ENCODE measurements at places on chromosomes 6 and 20.

DNA sequence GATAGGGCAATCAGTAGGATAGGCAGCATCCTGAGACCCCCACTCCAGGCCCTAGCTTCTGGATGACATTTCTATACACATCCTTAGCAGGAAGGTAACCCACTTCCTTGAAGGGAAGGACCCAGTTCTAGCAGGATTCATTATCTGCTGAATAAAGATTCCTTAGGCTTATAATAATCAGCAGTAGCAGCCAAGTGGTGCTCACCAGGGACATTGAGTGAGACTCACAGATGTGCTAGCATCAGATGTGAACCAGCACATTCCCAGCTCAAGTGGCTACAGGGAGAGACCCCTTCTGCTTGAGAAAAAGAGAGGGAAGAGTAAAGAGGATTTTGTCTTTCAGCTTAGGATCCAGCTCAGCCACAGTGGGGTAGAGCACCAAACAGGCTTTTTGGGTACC is 244.8 kb upstream of the UFL1 start:
- no peak for DNase-seq

DNA sequence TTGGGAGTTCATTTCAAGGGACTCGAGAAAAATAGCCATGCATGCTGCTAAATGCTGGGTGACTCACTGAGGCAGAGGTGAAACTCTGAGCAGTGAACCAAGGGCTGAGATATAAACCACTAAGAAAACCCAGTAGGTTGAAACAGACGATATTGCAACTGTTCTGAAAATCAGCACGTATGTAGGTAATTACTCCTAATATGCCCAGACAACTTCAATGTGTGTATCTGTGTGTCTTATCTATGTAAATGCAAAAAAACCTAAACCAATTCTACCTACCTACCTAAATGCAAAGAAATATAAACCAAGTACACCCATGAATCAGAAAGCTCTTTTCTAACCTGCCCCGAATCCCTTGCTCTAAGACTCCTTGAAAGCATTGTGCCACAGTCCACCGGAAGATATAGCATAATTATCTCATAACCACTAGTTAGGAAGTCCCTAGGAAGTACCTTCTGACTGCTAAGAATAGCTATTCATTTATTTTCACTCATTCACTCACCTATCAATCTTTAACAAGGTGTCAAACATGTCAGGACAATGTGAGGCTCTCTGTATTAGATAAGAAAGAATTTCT is 458.7 kb upstream of the RUNX2 start:
- no peak for DNase-seq

DNA sequence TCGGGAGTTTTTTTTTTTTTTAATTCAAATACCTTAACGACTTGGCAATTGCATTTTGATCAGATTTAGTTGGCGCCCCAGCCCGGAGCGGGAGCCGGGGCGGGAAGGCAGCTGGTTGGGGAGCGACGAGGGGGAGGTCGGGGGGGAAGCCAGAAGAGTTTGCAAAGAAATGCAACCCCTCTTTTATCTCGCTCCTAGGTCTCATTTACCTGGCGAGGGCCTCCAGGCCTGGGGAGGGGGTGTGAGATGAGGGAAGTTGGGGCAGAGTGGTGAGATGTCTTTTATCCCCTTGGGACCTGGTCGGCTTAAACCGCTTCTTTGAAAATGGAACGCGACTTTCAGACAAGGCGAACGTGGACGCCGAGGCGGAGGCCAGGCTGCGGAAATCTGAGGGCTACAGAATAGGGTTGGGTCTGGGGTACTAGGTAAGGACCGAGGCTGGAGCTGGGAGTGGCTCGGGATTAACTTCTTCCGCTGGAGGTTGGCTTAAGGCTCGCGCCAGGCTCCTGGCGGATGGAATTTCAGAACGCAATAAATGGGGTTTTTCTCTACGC is 40.3 kb downstream of the NCR2 start:
- DNase-seq: no peak

GRCh38 chr6:903761-904160 is 210.8 kb upstream of the EXOC2 start:
- DNase-seq: no peak

DNA sequence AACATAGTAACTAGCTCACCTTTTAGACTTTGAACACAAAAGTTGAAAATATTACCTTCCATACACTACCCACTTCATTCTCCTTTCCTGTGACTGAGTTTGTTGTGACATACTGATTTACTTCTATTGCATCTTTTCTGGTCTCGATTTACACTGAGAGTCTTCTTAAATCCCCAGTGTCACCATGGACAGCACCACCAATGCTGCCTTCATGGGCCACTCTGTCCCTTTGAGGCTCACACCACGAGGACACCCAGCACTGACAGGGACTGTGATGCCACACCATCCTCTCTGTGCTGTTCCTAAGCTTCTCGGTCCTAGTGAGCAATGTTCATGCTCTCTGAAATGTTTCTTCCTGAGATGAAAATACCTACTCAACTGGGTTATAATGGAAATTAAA is 337.1 kb upstream of the IRAK1BP1 start:
- DNase-seq: no peak

GRCh38 chr6:117617210-117618035 is 15.1 kb upstream of the GOPC start:
- DNase-seq: no peak

DNA sequence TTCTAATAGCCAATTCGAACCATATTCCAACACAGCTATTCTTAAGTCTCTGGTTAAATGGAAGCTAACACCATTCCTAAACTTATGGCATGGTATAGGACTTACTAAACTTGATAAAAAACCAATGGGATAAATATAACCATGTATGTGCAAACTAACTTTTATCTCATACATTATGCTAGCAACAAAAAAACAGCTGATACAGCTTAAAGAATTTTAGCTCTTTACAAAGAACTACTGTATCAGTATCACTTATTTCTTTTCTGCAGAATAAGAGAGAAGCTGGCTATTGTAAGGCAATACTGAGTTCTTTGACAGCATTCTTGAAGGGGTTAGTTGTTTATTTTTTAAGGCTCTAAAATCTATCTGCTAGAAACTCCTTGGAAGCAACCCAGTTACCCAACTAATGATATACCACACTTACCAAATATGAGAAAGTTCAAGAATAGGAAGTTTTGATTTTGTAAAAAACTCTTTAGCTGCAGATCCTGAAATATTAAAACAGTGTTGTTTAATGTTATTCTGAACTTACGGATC is 44.9 kb downstream of the REPS1 start:
- DNase-seq: no peak

GRCh38 chr6:156449569-156449968 is 327.6 kb upstream of the ARID1B start:
- DNase-seq: no peak

Measured in CD4-positive, alpha-beta T cell treated with Interleukin-6 for 4 hours (primary cell).